Epithelial cell of proximal tubule (primary cell): ENCODE measurements at places on chromosomes 5 and 9.

DNA sequence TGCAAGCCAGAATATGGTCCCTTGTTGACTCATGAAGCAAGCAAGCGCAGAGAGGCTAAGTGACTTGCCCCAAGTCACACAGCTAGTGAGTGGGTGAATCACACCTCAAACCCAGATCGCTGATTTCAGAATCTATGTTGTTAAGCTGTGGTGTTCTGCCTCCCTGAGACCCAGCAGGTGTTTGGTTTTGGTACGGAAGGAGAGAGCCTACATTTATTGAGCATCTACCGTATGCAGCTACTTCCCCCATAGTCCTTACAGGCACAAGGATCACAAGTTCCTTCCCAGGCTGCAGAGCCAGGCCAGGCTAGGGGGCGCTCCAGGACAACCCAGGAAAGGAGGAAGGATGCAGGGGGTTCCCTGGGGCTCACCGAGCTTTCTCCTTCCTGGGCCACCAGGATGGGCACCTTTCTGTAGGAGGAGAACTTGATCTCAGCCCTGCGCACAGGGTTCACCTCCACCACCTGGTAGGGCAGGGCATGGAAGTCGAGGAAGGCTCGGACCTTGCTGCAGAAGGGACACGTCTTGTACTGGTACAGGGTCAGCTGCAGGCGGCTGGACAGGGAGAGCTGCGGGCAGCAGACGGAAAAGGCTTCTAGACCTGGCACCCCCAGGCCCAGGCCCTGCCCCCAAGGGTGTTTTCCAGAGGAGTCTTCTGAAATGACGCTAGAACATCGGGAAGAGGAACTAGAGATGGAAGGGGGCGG, 2.5 kb downstream of the PTGES2 start:
- no peak for DNase-seq

DNA sequence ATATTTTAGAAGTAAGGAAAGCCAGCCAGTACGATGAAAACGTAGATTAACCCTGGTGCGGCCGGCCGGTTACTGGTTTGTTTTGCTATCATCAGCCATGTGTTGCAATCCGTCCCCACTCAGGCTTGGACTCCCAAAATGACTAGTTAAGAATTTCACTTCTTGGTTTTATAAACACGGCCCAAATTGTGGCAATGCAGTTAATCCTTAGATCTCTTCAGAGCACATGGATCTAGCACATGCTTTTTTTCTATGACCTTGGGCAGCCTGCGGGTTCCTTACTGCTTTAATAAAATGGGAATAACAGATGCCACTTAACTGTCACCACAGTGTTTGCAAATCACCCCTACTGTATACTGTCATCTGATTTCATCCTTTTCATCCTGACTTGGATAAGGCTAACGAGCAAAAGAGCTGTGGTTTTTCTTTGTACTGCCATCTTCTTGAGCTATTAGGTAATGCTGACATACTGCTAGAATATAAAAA, 1.5 kb downstream of the NDFIP1 start:
- DNase-seq, result no peak

DNA sequence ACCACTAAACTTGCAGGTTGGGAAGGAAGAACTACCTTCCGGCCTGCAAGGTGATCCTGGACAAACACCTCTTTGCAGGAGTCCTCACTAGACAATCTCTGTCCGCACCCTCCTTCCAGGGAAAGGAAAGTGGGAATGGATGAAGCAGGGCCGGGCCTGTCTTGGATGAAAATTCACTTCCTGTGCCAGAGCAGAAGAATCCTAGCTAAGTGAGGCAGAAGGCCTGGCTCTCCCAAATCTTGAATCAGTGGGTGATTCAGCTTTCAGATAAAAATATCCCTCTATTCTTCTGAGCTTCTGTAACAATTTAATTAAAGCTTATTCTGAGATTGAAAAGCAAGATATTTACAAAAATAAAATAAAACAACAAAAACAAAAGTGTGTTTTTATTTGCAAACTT, 281.9 kb upstream of the TLE4 start:
- DNase-seq, result no peak

DNA sequence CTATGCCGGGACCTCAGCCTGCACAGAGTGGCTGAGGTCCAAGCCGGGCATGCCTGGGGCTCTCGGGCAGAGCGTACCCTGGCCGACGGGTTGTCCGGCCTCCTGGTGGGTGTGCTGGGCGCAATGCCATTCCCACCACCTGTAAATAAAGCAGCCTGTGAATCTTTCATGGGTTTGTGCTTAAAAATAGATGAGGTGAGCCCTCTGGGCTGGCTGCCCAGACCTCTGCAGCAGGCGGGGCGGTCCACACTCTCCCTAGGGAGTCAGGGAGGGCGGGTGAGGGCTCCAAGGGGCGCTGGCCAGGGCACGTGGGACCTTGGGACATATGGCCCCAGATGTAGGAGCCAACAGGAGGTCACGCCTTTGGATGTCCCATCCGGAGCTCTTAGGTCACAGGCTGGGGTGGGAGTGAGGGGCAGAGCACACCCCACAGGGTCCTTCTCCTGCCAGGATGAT, 3.6 kb upstream of the AGPAT2 start:
- no peak for DNase-seq

GRCh38 chr5:2208239-2208544, 325.5 kb upstream of the IRX4 start:
- DNase-seq, result no peak

DNA sequence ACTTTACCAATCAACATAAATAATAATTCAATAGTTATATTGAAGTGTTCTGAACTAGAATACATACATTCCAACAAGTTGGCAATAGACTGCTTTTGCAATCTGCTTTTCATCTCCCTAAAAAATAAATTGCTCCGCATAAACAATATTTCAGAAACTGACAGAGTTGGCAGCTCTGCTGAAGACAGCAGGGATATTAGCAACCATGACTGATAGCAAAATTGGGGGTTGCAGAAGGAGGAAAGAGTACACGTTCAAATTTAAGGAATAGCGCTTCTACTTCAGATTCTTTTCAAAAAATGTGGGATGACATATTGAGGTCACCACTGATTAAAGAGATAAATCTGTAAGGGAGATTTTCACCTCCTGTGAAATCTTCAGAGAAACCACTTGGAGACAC, 521.2 kb downstream of the DTWD2 start:
- no peak for DNase-seq
